ENCODE measurements at places on chromosomes 4 and X.

DNA sequence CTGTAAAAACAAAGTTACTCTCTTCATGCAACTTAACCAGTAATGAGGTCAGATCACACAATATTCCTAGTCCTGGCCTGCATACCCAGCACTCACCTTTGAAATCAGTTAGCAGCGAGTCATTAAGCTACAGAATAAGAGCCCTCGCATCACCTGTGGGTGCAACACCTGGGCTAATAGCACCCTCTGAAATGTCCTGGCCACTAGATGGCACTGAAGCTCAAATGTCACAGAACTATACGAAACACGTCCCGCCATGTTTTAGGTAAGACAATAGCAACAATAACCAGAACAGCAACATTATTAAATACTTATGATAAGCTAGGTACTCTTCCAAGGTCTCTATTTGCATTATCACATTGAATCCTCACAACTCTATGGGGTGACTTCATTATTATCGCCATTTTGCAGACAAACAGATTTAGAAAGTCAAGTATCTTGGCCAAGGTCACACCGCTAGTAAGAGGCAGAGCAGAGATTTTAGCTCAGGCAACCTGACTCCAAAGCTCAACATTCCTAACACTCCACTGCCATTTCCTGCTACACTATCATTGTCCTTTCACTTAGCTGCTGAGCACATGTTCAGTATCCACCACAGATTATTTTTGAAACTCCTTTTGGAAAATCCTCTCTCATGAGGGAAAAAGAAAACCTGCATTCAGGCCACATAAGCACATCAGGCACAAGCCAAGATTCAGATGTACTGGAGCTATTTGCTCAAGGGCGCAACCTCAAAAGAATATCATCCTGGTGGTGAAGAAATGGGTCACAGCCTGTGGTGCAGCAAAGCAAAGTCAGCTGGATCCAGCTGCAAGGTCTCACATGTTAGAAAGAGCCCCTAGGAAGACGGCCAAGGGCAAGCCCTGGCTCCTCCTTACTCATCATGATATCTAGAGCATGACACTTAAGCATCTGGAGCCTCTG, 59.5 kb upstream of the KDR start:
- DNase-seq: no peak

DNA sequence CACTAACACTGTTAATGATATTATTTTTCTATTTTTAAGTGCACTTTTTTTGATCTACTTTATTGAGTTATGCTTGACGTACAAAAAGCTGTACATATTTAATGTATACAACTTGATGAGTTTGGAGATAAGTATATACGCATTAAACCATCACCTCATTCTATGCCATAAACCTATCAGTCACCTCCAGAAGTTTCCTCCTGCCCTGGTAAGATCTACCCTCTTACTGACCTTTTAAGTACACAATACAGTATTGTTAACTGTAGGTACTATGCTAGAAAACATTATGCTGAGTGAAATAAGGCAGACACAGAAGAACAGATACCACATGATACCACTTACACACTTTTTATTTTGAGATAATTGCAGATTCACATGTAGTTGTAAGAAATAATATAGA, 36.9 kb downstream of the INTS6L start:
- DNase-seq: no peak

DNA sequence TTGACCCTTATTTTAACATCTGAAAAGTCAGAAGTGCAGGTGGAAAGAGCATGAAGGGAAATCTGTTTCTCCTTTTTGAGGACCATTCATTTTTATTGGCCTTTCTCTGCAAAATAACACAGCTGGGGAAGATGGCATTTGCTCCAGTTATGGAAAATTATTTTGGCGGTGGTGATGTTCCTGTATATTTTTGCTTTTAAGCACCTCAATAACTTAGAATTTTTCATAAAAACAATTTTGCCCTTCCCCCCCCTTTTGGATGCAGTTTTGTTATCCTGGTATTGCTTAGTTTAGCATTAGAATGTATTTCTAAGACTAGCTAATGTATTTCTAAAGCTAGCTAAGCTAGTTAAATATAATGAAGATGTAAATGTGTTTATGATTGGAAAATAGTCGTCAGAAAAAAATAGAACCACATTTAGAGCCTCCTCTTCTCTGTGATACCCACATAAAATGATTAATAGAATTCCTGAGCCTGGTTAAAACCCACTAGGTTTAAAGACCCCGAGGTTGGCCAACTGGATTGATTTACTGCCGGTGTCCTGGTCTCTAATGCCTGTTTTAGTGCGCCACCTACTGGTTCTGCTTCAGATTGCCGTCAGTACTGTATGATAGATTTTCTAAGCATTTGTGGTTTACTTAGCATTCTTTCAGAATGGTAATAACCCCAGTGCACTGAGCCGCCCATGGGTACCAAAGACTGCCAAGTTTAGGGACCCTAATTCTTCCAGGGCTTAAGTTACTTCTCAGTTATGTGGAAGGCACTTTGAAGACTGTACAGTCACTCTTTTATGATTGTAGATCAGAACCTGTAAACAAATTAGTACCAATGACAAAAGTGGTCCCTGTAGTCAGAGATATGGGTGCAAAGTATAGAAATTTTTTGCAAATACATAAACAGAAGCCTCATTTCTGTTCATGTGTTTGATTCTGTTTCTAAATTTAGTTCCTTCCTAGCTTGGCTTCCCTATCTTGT, 11.4 kb downstream of the KLF3 start:
- DNase-seq: no peak

DNA sequence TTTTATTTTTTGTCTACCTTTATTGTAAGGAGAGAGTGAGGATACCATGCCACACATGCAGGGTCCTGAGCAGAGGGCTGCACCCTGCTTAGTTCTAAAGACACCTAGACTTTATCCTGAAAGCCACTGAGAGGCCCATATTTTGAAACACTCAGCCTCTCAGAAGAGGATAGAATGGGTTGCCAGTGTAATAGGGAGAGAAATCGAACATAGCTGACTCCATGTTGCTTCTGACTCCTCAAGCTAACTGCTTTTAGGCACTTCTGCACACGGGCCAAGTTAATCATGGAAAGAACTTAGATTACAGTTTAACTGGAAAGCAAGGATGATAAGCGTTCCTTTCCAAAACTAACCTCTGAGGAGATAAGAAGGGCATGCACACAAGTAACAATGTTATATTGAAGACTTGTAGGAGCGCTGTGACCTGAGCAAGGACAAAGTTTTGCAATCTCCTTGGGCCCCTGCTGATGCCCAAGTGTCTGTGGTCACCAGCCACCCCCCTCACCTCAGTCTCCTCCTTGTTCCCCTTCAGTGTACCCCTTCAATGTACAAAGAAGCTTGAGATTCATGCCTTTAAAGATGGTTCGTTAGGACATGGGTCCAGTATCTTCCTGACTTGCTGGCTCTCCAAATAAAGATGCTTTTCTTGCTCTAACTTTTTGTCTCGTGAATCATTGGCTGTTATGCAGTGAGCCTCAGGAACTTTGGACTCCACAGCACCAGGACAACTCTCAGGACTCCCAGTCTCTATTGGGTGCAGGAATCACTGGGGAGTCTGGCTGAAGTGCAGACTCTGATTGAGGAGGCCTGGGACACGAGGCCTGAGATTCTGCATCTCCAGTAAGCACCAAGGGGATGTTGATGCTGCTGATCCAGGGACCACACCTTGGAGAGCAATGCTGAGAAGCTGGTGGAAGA, 25.4 kb upstream of the CD99 start:
- no peak for DNase-seq

GRCh38 chr4:10346023-10346422, 111.2 kb downstream of the ZNF518B start:
- DNase-seq: no peak

DNA sequence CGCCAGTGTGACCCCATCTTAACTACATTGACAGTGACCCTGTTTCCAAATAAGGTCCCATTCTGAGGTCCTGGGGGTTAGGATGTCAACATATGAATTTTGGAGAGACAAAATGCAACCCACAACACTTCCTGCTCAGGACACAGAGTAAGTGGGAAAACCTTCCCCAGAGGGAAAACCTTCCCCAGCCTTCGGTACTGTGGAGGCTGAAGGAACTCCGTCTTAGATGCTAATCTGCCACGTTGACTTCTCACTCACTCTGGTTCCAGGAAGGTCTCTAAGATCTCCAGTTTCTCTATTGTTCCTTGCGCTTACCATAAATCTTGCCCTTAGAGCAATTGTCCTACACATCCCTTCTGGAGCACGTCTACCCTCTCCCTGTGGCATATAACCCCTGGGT, 29.7 kb upstream of the HMX1 start:
- no peak for DNase-seq

GRCh38 chr4:186105647-186106321, 1.3 kb downstream of the FAM149A start:
- DNase-seq: no peak

DNA sequence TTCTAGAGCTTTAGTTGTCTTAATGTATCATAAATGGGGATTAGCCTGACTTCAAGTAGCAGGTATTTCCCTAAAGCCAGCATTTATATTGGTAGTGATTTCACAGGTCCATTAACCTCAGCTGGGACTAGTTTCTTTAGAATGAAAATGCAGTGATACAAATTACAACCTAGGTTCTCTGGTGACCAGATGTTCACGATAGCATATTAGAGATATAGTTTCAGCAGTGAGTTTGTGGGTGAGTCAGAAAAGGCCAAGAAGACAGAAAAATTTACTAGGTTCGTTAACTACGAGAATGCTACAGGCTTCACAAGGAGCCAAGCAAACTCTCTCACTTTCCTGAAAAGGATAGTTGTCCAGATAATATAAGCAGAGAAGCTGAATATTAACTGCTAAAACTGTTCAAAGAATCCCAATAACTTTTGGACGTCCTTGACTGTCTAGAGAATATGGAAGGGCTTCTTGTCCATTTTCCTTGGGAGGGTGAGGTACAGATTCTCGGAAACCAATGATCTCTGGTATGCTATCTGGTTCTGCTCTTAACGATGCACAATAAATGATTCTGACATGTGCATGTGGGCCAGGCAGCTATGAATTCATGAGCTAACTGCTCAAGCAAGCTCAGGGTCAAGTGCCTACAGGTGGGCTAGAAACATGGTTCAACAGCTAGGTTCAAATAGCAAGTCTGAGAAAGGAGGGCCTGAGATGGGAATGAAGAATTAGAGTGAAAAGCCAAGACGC, 6.0 kb upstream of the SPCS3 start:
- no peak for DNase-seq

DNA sequence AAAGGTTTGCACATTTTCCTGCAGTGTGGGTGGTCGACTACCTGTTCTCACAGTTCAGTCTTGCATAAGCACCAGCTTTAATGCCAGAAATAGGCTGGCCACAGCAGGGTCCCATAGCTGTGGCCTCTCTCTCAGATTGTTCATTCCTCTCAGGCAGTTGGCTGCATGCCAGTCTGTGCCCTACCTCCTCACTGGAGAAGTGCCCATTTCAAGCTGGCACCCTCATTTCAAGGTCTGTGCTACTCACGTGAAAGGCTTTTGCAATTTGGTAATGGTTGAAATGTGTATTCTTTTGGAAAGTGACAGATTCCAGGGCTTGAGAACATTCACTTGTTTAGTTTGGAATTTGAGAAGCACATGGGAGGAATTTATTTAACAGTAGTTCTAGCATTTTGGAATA, 28.9 kb upstream of the MTMR1 start:
- DNase-seq: peak; percentile 39

DNA sequence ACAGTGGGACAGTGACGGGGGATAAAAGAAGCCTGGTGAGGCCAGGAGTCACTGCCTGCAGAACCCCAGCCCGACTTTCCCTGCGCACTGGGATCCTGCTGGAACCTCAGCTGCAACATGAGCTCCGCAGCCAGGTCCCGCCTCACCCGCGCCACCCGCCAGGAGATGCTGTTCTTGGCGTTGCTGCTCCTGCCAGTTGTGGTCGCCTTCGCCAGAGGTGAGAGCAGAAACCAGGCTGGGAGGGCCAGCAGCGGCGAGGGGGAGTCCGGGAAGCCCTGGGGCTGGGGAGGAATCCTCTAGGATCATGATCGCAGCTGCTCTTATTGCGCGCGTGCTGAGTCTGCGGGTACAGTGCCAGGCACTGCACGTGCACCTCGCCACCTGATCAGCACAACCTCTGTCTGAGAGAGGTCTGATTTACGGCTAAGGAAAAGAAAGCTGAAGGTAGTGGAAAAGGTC, at the start of gene PF4V1:
Gene PF4V1, plus strand, starts transcription at position 51 of the 459 bp plus-strand sequence. Its CDS starts 67 bp downstream, at position 118.
- no peak for DNase-seq

DNA sequence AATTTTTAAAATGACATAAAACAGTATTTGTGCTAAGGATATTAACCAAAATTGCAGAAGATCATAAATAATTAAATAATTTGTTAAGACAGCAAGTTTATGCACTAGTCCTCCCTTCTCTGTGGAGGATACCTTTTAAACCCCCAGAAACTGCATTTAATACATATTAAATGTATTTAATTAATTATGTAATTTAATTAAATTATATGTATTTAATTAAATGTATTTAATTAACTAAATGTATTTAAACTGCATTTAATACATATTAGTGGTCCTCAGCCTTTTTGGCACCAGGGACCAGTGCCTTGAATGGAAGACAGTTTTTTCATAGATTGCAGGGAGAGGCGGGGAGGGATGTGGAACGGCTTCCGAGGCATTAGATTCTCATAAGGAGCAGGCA, 404.6 kb downstream of the ARHGAP24 start:
- no peak for DNase-seq

GRCh38 chr4:102779204-102779603, 18.4 kb upstream of the MANBA start:
- no peak for DNase-seq

GRCh38 chr4:146073517-146073916, 102.0 kb upstream of the LSM6 start:
- DNase-seq: no peak

DNA sequence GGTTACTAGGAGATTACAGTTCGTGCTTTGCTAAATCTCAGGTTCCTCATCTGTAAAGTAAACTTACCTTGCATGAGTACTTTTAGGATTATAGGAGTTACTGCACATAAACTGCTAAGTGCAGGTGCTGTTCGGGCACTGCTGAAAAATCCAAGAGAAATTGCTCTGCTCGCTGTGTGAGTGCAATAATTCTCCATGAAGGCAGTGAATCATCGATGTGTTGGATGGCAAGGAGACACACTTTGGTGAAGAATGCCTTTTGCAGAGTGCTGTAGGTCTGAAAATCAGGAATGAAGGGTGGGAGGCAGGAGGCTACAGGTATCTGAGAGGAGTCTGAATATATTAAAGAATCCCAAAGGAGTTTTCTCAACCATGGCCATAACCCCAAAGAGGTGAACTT, 113.0 kb downstream of the CHIC2 start:
- no peak for DNase-seq

DNA sequence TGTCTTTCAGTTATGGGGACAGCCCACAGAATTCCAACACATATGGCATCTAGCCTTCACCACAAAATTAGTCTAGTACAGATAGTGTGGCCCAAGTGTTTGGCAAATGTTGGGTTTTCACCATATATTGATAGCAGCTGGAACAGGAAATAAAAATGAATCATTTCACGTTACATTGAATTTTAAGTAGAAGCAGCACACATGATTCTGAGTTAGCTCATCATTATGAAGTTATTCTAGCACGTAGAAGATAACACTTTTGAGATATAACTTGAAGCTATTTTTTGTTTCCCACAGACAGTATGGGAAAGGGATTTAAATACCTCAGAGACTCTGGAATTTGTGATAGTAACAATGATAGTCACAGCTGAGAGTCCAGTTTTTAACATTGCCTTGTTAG, 118.7 kb downstream of the FAT4 start:
- DNase-seq: no peak

GRCh38 chr4:74932832-74933561, at the start of gene PARM1:
Gene PARM1, plus strand, starts transcription at chr4:74933116. Its CDS starts 212 bp downstream, at chr4:74933328.
- peak; percentile 71 for DNase-seq

Data from DMS153 (cell line).